ENCODE measurements at places on chromosomes 16 and 17.

DNA sequence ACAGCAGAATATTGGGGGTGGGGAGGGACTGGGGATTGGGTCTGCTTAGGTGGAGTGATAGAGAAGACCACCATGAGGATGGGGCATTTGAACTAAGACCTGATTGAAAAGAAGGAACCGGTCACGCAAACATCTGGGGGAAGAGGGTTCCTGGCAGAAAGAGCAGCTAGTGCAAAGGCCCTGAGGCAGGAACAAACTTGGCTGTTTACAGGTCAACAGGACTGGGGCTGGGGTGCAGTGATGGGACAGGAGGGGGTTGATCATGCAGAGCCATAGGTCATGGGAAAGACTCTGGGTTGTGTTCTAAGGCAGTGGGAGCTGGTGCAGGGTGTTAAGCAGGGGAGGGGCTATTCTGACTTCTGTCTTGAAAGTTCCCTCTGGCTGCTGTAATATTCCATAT lies 1.9 kb downstream of the DRG2 start:
- no peak for DNase-seq

DNA sequence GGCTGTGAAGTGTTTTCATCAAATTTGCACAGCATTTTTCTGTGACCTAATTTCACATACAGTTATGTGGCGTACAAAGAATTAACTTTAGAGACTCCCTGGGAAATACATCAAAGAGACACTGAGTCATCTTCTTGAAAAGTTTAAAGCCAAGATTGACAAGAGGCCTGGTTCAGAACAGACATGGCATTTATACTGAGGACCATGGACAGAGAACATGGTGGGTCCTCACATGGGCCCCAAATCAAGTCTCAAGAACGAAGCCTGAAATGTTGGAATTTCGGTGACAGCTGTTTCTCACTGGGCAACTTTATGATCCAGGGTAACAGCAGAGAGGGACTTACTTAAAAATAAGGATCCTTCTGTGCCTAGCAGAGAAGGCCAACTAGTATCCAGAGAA lies 311.5 kb upstream of the KCNJ16 start:
- DNase-seq: no peak

DNA sequence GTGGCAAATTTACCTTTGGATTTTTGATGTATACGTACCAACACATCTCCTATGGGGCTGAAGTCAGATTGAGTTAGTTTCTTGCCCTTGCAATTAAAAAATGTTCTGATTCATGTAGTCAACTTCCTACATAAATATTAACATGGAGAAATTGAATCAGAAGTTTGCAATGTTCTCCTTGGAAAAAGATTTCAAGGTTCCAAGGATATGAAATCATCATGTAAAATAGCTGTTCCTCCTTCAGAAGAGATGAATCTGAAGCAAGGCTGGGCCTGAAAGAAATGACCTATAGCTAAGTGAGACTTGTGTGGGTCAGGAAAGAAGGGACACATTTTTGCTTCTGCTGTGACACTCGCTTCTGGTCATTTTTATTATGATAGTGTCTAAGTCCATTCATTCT lies 131.7 kb downstream of the RGS9 start:
- DNase-seq: no peak

DNA sequence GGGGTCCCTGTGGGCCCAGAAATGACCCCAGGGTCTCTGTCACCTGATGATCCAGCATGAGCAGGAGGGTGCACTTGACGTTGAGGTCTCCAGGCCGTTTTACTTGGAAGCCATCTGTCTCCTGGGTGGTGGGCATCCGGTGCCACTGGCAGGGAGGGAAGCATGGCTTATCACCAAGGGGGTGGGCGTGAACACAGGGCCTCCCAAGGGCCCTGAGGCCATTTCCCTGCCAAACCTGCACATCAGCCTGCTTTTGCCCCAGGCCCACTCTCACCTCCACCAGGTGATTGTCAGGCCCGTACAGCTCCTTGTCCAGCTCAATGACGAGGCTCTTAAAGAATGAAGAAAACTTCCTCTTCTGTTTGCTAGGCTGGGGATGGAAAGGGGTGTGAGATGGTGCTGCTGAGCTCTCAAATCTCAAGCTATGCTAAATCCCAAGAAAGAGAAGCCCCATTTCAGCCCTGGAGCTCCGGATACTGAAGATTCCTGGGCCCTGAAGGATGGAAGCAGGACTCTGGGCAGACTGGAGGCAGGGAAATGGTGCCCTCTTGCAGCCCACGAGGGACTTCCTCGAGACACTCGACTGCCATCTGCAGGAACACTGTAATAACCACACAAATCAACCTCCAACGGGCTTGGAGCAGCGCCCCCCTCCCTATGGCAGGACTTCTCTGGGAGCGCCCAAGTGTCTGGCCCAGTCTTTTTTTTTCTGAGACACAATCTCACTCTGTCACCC lies 7.1 kb upstream of the FTSJ3 start:
- DNase-seq: peak; percentile 62

- no peak for DNase-seq
Observed at GRCh38 chr17:74314877-74315276, 11.1 kb upstream of the KIF19 start.

DNA sequence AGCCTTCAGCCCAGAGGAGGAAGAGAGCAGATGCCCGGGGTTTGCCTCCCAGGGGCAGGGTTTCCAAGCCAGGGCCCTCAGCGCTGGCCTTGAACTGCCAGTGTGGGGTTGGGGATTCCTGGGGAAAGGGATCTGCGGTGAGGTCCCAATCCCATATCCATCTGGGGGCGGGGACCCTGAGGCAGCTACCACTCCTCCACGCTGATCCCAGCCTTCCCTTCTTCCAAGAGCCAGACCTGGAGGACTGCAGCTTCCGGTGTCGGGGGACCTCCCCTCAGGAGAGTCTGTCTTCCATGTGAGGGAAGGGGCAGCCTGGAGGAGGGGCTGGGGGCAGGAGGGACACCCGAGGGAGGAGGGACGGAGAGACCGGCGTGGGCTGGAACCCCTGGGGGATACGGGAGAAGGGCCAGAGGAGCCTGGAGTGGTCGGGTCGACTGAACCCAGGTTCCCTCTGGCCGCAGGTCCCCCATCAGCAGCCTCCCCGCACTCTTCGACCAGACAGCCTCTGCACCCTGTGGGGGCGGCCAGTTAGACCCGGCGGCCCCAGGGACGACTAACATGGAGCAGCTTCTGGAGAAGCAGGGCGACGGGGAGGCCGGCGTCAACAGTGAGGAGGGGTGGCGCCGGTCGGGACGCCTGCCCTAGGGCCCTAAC lies 10.7 kb upstream of the CISD3 start:
- no peak for DNase-seq

DNA sequence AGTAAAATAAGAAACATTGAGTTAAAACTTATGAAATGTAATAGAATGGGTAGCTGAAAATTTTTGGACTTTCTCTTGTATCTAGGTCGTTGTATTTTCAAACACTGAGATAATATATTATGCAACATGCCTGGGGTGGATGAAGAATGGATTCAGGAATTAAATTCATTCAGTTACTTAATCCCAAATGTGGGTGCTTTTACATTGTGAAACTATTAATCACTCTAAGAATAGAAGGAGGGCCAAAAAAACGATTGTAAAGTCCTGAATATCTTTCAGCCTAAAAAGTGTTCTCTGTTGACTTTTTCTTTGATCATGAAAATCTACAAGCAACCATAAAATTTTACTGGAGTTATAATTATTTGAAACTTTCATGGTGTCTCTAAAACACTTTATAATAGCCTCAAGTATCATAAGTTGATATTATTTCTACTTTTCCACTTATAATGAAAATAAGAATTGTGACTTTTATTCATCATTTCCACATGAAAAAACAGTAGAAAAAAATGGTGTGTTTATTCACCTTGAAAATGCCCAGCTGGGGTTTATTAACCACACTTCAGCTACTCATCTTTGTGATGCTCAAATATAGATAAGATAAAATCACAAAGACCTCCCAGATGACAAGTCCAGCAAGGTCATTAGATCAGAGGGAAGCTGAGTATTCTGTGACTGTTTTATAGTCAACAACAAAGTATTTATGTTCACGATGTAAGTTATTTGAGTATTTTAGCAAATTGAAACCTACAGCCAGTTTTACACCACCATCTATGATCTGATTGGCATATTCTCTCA lies 619.9 kb upstream of the SOX9 start:
- no peak for DNase-seq

GRCh38 chr17:79948406-79948944 lies 87.2 kb downstream of the TBC1D16 start:
- DNase-seq: no peak

- no peak for DNase-seq
Observed at GRCh38 chr17:20095336-20096080, 86.3 kb downstream of the SPECC1 start.

DNA sequence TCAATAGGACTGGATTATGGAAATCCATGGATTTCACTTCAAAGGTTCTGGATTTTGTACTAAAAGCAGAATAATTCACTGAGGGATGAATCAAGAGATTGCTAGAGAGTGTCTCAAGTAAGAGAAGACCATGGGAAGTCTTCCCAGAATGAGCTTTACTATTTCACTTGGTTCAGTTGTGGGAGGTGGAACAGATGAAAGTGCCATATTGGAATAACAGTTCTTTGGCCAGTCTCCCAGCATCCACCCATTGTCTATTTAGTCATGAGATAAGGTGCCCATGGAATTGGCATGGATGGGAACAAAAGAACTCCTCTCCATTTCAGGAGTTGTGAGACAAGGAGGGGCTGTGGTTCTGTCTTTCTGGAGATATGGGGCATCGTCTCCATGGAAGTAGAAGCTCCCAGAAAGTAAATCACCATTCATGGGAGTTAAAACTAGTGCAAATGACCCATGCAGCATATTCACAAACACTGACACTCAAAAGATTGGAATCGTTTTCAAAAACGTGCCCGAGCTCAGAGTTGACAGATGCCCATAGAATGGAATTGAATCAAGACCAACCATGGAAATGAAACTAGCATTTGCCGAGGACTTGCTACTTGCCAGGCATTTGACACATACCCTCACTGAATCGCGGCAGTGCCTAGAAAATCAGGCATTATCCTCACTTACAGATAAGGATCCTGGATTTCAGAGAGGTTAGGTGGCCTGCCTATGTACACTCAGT lies 36.2 kb upstream of the CLEC3A start:
- DNase-seq: no peak

- no peak for DNase-seq
Observed at GRCh38 chr16:19236561-19237209, 48.8 kb upstream of the CLEC19A start.

DNA sequence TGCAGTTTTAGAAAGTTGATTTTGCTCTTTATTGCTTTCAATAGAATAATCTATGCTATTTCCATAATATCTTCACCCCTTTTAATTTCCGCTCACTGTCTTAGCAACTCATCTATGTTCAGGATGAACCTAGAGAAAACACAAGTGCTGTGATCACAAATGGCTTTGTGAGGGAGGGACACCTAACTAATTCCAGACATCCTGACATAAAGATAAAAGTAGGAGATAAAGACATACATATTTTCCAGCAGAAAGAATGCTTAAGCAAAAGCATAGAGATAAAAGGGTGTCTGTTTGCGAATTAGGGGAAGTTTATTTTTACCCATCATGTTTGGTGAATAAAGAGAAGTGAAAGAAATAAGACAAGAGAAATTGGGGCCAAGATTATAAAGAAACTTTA lies 254.2 kb downstream of the KCNJ2 start:
- no peak for DNase-seq

- DNase-seq: no peak
Observed at GRCh38 chr17:81028506-81028858, 6.5 kb upstream of the BAIAP2 start.

DNA sequence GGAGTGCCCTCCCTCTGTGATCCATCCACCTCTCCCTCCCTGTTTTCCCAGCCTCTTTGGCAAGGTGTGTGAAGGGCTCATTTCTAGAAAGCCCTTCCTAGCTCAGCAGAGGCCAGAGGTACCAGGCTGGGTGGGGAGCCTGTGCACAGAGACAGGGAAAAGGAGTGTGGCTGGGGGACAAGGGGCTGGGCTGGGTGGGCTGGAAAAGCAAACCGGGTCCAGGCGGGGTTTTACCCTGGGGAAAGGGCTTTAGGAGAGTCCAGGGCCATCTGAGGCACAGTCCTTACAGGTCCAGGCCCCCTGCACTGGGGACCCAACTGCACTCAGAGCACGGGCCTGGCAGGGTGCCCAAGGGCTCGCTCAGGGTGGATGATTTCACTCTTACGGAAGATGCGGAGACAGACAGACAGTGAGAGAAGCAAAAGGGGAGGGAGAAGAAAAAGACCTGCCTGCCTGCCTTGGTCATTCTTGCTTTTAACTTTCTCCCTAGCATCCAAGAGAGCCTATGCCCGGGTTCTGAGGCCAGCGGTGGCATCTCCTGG lies 7.0 kb downstream of the CRHR1 start:
- DNase-seq: no peak

DNA sequence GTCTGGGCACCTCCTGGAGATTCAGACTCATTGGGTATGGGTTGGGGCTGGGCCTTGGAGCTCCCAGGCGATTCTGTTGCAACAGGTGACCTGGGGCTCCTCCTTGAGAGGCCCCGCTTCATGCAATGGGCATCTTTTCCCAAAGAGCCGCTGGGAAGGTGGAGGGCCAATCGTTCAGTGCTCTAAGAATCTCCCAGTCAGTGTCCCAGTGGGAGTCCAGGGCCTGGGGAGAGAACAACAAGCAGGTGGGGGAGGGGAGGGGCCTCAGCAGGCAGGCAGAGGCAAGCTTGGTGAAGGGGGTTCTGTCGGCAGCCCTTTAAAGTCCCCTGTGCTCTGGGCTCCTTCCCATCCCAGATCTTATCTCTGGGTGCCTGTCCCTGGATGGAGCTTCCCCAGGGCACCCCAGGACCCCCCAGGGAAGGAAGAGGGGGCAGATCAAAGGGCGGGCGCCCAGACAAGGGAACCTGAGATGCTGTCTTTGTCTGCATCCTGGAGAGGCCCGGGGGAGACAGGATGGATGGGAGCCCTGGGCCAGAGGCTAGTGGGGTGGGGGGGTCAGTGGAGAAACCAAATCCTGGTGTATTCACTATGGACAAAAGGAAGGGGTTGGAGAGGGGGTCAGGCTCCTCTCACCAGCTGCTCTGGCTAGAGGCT lies 30.5 kb upstream of the NXPH3 start:
- DNase-seq: no peak

DNA sequence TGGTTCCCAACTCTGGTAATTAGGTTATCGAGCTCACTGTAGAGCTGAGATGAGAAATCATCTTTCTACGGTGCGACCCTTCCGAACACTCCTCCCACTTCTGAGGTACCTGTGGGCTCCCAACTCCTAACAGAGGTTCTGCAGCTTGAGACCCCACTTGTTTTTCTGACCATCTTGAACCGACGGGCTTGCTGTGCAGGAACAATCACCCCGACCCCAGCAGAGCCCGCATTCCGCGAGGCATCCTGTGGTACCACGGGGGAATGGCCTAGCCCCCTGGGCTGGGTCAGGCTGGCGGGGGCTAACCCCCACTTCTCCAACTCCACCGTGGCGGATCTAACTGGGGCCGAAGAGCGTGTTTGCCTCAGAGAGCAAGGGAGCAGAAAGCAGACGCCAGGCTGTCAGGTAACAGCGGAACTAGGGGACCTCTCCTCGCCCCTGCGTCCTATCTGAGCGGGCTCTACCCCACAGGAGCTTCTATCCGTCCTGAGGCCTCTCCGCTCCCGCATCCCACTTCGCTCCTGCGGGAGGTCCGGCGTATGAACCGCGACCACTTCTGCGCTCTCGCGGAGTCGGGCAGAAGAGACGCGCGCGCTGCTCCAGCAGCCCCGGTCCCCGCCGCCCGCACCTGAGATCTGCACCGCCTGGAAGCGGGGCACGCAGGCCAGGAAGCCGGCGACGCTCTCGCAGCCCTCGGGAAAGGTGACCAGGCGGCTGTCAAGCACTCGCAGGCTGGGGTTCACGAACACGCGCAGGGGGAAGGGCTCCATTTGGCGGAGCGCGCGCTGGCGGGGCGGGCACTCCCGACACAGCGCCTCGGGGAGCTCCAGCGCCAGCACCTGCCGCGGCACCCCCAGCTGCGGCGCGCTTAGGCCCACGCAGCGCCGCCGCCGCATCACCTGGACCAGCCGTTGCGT lies 761 bp downstream of the PDF start:
- peak; percentile 47 for DNase-seq
